ENCODE measurements at places on chromosomes 3 and 15.

- DNase-seq = no peak
These were observed 23.2 kb upstream of the LAMP3 start for GRCh38 chr3:183185696-183186095.

DNA sequence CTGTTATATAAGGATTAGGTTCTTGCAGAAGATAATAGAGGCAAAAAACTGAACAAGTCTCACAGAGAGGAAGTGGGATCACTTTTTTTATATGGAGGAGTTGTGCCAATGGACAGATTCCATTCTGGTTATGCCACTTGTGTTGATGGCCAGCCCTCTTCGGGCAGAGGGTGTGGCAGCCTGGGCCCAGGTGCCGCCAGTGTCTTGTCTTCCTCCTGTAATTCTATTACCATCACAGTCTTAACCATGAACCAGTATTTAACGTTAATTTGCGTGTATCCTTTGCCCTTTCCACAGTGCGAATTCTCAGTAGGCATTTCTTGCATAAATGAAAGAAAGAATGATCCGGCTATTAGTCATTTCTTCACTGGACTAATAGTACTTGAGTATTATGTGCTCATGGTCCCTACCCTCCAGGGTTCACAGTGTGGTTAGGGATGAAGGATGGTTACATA, 7.0 kb upstream of the USP4 start:
- no peak for DNase-seq

DNA sequence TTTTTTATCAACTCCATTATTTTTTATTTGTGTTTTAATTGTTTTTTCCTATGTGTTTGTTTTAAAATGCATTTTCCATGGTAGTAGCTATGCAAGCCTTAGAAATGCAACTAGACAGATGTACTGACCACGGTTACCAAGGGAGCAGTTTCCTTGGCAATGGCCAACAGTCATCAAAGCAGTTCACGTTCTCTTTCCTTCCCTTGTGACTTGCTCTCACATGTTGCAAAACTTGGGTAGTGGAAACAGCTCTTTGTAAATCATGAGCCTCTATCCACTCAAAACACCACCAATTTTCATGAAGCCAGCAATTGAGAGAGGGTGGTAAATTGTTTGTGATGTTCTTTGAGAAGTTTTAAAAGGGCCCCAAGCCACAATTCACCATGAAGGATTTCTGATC, 499.4 kb upstream of the MDFIC2 start:
- no peak for DNase-seq

DNA sequence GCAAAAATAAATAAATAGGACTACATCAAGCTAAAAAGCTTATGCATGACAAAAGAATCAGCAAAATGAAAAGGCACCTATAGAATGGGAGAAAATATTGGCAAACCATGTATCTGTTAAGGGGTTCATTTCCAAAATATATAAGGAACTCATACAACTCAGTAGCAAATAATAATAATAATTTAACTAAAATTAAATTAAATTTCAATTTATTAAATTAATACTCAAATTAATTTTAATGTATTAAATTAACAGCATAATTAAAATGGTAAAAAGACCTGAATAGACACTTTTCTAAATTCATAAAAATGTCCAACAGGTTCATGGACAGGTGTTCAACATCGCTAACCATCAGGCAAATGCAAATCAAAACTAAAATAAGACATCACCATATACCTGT, 34.0 kb upstream of the THBS1 start:
- no peak for DNase-seq

GRCh38 chr15:58565619-58566018, 133.8 kb downstream of the LIPC start:
- no peak for DNase-seq

GRCh38 chr15:56252386-56252785, 8.7 kb upstream of the RFX7 start:
- DNase-seq = no peak

DNA sequence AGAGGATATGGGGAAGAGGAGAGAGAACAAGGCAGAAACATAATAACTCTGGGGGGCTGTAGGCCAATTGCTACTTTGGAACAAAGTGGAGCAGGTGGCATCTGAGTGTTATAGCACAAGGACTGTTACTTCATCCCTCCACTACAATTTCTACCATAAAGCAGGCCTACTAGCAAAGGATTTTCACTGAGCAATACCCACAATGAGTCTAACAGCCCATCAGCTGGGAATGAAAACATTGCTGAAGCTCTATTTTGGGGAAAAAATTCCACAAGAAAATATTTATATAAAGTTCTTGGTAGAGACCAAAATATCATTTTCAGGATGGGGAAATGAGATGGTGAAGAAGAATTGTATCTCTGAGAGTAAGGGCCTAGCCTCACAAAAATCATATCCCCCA, 3.6 kb upstream of the SHC4 start:
- no peak for DNase-seq

DNA sequence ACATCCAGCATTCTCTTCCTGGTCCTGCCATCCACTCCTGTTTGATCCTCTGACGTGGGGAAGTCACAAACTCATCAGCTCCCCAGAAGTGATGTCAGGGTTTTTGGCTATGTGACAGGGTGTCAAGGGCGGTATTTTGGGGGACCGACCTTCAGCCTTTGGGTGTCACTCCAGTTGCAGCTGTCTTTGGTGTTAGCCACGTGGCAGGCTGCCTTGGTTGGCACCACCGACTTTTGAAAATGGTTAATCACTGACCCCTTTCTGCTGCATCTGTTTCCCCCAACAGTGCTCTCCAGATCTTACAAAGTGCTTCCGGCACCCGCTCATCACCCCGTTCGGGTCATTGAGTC, 86.6 kb downstream of the TRAK1 start:
- no peak for DNase-seq

DNA sequence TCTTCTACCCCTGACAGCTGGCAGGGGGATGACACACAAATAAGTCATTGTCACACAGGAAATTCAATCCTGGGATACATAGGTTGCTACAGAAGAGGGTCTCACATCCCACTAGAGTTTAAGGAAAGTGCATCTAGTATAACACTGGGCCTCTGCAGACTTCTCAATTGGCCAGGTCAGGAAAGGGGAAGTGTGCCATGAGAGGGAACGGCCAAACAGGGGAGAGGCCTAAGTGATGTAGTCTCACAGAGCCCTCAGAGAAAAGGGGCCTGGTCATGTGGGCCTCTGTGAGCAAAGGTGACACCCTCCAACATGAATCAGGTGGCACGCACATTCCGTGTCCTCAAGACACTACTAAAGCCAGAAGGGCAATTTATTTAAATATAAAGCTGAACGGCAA, 11.2 kb downstream of the ZXDC start:
- DNase-seq = no peak

- no peak for DNase-seq
These were observed 15.0 kb downstream of the KLF15 start for GRCh38 chr3:126342211-126342610.

GRCh38 chr3:48565591-48566400, 2.2 kb upstream of the UCN2 start:
- no peak for DNase-seq

- DNase-seq = no peak
These were observed 784 bp upstream of the CISH start for GRCh38 chr3:50612234-50612882.

- no peak for DNase-seq
These were observed 650.5 kb downstream of the ROBO2 start for GRCh38 chr3:77690284-77690845.

- DNase-seq = no peak
These were observed 691.2 kb downstream of the TBL1XR1 start for GRCh38 chr3:176505878-176506621.

DNA sequence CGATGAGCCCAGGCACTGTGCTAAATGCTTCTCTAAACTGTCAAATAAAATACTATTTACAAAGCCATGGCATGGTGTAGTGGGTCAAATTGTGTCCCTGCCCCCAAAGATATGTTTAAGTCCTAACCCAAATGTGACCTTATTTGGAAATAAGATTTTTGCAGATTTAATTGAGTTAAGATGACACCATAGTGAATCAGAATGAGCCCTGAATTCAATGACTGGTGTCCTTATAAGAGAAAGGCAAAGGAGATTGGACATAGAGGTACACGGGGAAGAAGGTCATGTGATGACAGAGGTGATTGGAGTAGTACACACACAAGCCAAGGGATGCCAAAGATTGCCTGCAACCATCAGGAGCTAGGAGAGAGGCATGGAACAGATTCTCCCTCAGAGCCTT, 121.6 kb upstream of the VEPH1 start:
- DNase-seq = no peak

DNA sequence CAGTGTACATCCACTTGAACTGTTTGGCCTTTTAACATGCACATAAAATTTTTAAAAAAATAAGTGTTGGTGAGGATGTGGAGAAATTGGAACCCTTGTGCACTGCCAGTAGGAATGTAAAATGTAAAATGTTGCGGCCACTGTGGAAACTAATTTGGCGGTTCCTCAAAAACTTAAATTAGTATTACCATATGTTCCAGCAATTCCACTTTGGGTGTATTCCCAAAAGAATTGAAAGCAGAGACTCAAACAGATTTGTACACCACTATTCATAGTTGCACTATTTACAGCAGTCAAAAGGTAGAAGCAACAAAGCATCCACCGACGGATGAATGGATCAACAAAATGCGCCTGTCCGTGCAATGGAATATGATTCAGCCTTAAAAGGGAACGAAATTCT, 55.2 kb upstream of the SEC61A1 start:
- no peak for DNase-seq

DNA sequence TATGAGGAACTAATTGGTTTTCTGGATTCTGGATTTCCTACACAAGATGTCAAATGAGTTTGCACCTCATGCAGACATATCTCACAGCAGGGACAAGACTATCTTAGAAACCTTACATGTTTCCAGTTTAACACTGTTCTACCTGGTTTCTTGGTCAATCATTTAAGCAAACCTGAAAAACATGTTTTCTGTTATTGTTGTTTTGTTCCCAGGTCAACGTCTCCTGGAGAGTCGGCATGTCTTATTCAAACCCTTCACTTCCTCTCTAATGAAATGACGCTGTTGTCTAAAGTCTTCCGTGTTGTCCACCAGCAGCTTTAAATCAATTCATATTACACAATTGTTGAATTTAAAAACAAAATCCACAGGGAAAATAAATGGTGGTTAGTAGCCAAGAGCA, 150.9 kb downstream of the CNTN3 start:
- no peak for DNase-seq
